CD14-positive monocyte (primary cell): ENCODE measurements at places on chromosomes 7 and 10. TPM values are rescaled to one million over a fixed set of nuclear protein-coding genes. Genes with fewer than 3 reads are reported as not detected.

DNA sequence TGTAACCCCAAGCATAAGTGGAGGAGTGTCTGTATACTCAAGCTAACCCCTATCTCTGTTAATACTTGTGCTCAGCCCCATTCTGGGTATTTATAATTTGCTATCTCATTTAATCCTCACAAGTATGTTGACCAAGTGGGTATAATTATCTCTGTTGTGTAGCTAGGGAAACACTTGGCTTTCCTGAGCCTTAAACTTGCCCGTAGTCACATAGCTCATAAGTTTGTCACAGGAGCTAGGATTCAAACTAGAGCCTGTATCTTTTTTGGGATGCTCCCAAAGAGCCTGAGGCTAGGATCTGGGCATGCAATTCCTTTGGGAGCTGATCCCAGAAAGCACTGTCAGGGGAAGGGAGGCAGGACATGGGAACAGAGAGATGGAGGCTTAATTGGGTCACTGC lies 377.4 kb downstream of the GALNT17 start:
- H3K27ac ChIP-seq = no peak overlapping the region
- DNase-seq = no peak
- H3K4me3 ChIP-seq = no peak overlapping the region
- H3K4me1 ChIP-seq = no peaks in the 10 kb centered on the region
- no peaks in the 10 kb centered on the region for H3K36me3 ChIP-seq

DNA sequence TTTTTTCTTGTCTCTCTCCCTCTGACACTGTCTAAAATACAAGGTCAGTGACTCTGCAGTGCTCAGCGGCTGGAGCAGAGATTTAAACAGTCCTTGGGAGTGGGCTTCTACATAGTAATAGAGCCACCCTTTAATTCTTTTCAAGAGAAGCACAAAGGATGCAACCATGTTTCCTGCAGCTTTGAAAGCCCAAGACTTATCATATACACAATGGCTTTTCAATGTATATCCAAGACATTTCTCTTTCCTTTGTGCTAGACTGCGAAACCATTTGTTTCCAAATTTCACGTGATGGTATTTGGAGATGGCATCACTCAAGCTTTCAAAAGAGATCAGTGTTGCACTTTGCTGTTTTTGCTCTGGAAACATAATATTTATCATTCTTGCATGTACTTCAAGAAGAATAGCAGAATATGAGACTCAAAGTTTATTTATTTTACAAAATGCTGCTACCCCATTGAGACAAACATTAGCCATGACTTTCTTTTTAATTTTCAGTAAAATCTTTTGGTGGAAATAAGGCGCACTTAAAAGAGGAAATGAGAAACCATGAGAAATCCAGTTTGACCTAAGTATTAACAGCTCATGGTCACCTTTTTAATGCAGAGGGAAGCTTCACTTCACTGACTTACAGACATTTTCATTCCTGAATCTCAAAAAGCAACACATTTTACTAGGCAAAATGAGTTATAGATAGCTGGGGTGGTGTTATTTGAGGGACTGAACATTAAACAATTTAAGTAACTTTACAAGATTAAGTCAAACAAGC lies 76.6 kb downstream of the SEMA3C start:
- peak; percentile 19 for DNase-seq
- no peak overlapping the region for H3K27ac ChIP-seq
- H3K36me3 ChIP-seq = no peaks in the 10 kb centered on the region
- peaks cover 7% of the 10 kb centered on the region for H3K4me1 ChIP-seq

DNA sequence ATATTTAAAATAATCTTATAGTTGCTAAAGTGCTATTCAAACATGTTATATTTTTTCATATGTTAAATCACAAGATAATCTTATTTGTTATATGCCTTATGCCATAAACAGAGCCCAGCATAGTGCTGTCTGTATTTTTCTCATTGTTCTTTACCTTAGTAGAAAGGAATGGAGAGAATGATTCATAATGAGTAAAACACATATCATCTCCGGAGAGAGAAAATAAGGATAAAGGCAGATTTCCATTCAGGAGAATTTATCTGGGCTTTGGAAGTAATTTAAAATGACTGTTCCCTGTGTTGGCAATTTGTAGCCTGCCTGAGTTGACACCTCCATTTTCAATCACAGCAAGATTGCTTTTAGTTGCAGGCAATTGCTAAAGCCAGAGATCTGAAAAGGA lies 30.2 kb downstream of the CHN2 start:
- DNase-seq = no peak
- no peak overlapping the region for H3K4me3 ChIP-seq
- no peaks in the 10 kb centered on the region for H3K36me3 ChIP-seq
- no peaks in the 10 kb centered on the region for H3K4me1 ChIP-seq
- H3K27me3 ChIP-seq = no peaks in the 10 kb centered on the region
- no peak overlapping the region for H3K27ac ChIP-seq

DNA sequence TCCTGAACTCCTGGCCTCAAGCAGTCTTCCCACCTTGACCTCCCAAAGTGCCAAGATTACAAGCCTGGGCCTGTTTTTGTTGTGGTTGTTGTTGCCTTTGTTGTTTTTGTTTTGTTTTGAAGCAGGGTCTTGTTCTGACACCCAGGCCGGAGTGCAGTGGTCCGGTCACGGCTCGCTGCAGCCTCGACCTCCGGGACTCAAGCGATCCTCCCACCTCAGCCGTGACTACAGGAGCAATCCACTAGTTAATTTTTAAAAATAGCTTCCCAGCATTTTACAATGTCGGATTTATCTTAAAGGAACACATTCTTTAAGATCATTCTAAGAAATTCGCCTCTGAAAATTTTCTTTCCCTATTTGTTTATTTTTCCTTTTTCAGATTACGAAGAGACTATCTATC lies 27.7 kb upstream of the AP5Z1 start:
- no peaks in the 10 kb centered on the region for H3K27me3 ChIP-seq
- H3K4me3 ChIP-seq = no peak overlapping the region
- peaks cover 43% of the 10 kb centered on the region for H3K4me1 ChIP-seq
- H3K36me3 ChIP-seq = peaks cover 40% of the 10 kb centered on the region

KCND2 gene
- not detected for polyA plus RNA-seq
